ENCODE measurements at places on chromosomes 2 and 18.

GRCh38 chr2:88831792-88832248 lies 140.3 kb downstream of the RPIA start:
- H3K27ac ChIP-seq: no peak overlapping the region
- no peak overlapping the region for H3K4me3 ChIP-seq
- no peaks in the 10 kb centered on the region for H3K27me3 ChIP-seq
- H3K36me3 ChIP-seq: no peaks in the 10 kb centered on the region
- DNase-seq: no peak
- H3K4me1 ChIP-seq: peaks cover 11% of the 10 kb centered on the region

- no peak for DNase-seq
- peak within 1 kb of the TSS; percentile 84 for H3K27ac ChIP-seq
- peaks cover 6% of the 10 kb centered on the region for H3K36me3 ChIP-seq
- peaks cover 65% of the 10 kb centered on the region for H3K4me1 ChIP-seq
- peak within 1 kb of the TSS; percentile 87 for H3K4me3 ChIP-seq
- no peaks in the 10 kb centered on the region for H3K27me3 ChIP-seq
Observed at GRCh38 chr2:238287737-238288649, at the start of gene PER2. PER2 (minus strand) TSS chr2:238288610; CDS start chr2:238277936, 10,674 bp downstream.

- H3K4me1 ChIP-seq: peaks cover 92% of the 10 kb centered on the region
- no peak for DNase-seq
- H3K27me3 ChIP-seq: no peaks in the 10 kb centered on the region
- peaks cover 34% of the 10 kb centered on the region for H3K36me3 ChIP-seq
- H3K4me3 ChIP-seq: no peak overlapping the region
Observed at GRCh38 chr2:127639111-127639474, 6.9 kb upstream of the GPR17 start.

DNA sequence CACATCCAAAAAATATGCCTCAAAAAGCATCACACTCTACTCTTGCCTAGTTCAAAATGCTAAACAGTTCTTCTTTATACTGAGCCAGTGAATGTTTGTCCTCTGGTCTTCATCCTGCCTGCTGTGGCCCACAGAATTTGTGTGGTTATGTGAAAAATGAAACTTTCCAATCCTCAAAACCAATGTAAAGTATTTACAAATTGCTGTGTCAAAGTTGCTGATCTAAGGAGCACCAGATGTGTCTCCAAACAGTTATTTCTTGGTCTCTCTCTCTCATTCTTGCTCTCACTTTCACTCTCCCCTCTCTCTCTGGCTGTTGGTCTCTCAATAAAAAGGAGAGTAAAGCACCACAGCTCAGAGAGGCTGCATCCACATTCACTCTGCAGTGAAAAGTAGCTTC lies 23.0 kb downstream of the EPHA4 start:
- no peaks in the 10 kb centered on the region for H3K36me3 ChIP-seq
- no peak for DNase-seq
- H3K27me3 ChIP-seq: no peaks in the 10 kb centered on the region
- no peak overlapping the region for H3K27ac ChIP-seq
- no peaks in the 10 kb centered on the region for H3K4me1 ChIP-seq

- no peaks in the 10 kb centered on the region for H3K4me1 ChIP-seq
- no peak overlapping the region for H3K4me3 ChIP-seq
- H3K36me3 ChIP-seq: no peaks in the 10 kb centered on the region
- no peak for DNase-seq
- H3K27ac ChIP-seq: no peak overlapping the region
Observed at GRCh38 chr2:10267551-10268465, 34.9 kb upstream of the HPCAL1 start.

- H3K4me3 ChIP-seq: no peak overlapping the region
- no peaks in the 10 kb centered on the region for H3K36me3 ChIP-seq
- peaks cover 7% of the 10 kb centered on the region for H3K27me3 ChIP-seq
- no peak overlapping the region for H3K27ac ChIP-seq
Observed at GRCh38 chr2:64860276-64860885, 128.8 kb upstream of the SLC1A4 start.
